Activated CD8-positive, alpha-beta T cell treated with anti-CD3 and anti-CD28 coated beads for 36 hours (primary cell): ENCODE measurements at places on chromosomes 13 and 19.

DNA sequence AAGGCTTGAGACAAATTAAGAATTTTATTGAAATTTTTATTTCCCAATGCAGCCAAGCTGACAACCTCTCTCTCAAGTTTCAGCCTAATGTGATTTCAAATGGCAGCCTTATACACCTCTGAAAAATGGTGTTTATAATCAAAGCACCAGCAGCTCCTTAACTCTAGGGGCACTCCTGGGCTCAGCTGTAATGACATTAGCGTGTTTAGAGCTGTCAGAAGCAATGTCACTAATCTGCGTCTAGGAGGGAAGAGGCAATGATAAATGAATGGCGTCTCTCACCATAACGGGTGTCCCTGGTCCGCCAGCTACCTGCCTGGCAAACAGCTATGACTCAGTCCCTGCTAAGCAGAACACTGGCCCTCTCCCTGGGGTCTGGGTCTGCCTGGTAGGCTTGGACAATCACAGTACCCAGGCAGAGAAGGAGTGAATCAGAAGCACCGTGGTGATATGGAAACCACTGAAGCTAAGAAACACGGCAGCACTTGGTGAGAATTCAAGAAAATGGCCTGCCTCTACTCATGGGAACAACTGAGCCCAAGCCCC, 131.8 kb upstream of the VSTM2B start:
- DNase-seq, result no peak

DNA sequence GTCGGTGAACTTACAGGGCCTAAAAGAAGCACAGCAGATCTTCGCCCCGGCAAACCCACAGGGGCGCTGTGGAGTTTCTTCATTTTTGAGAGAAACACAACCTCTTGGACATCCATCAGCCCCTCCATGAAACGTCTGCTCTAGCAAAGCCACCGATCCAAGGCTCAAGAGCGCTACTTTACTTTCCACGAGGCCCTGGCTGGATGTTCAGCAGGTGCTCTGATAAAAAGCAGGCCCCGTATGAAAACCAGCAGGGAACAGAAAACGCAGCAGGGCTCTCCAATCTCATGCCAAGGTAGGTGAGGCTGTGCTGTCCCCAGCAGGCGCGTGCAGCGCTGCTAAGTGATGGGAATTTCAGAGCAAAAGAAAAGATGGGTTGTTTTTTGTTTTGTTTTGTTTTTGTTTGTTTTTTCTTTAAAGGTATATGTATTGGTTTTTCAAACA, 86.7 kb downstream of the IRS2 start:
- no peak for DNase-seq

DNA sequence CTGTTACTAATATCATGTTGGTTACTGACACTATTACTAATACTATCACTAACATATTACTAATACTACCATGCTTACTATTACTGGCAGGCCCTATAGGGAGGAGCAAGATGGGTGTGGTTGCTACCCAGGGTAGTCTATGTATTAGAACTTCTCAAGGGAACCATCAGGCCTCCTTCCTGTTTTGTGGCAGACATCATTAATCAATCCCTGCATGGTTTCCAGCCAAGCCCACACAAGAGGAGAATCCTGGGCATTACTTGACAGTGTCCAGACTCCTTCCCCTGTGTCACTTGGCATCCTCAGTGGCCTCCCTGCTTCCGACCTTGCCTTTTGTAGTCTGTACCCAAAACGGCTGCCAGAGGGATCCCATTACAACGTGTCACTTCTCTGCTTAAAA, 8.9 kb downstream of the HAS1 start:
- DNase-seq, result no peak

- peak; percentile 37 for DNase-seq
Measured at GRCh38 chr19:15869109-15869555, 28.7 kb downstream of the CYP4F2 start.

DNA sequence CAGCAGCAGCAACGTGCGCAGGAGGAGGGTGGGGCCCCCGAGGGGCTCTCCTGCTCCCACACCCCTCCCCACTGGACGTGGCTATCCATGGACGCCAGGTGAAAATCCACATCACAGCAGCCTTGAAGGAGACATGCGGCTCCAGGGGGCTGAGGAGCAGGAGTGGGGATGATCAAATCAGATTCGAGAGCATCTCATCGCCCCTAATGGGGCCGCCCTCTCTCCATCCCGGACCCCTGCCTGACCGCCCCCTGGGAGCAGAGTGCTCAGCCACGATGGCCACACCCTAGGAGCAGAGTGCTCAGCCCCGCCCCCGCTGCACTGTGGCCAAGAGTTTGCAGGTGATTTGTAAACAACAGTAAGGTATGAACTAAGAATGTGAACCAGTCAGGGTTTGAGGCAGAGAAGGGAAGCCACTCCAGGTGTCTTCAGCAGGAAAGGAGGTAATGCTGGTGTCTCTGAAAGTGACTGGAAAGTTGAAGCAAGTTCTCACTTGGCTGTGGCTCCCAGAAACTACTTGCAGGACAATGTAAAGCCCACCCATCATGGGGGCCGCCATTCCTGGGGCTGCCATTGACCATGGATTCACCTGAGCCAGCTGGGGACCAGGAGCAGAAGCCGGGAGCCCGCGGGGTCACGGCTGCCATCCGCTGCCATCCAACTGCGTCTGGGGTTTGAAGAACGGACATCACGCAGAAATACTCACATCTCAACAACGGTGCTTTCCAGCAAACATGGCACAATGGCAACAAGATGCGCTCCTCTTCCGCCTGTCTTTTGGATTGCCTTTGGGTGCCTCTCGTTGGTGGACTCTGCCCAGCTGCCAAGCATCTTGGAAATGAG, 71.8 kb downstream of the SPACA7 start:
- no peak for DNase-seq
